ENCODE measurements at places on chromosomes 12 and 14.

DNA sequence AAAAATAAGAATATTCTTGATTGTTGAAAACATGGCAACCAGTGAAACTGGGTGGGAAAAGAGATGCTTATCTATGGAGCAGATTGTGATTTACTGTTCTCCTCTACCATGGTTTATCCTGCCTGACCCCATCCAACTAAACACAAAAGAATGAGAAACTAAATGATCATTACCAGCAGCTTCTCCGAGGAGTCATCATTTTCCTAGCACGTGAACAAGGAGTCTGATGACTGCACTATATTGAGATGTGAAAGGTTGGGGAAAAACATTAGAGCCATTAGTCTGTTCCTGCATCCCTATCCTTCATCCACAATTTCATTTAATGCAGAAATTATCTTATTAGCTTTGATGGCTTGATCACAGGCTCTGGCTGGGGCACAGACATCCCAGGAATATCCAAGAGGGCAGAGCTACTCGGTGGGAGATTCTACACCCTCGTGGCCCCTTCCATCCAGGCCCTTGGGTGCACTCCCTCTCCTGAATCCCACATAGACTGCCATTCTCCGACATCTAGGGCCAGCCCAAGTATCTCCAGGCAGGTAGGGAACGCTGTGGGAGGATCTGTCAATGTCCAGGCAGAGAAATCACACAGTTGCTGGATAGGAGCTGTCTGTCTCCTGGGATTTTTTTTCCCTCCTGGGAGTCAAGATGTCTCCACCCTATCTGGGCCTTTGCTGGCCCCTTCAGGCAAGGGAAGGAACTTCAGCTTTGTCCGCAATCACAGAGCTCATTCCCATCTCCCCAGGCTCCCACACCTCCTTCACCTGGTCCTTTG, 43.3 kb upstream of the DHRS4 start:
- peak; percentile 15 for DNase-seq

GRCh38 chr12:96236221-96236822, 42.1 kb downstream of the ELK3 start:
- no peak for DNase-seq

DNA sequence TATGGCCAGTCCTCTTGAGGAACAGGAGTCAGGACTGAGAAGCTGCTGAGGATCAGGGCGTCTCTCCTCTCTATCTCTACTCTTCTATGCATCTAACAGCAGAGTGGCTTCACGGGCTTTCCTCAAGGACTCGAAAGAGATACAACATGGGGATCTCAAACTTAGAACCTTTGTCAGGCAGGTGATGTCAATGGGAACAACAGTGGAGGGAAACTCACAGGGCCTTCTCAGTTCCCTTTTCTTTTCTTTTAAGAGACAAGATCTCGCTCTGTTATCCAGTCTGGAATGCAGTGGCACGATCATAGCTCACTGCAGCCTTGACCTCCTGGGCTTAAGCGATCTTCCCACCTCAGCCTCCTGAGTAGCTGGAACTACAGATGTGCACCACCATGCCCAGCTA, 127.6 kb downstream of the PTPN11 start:
- no peak for DNase-seq

DNA sequence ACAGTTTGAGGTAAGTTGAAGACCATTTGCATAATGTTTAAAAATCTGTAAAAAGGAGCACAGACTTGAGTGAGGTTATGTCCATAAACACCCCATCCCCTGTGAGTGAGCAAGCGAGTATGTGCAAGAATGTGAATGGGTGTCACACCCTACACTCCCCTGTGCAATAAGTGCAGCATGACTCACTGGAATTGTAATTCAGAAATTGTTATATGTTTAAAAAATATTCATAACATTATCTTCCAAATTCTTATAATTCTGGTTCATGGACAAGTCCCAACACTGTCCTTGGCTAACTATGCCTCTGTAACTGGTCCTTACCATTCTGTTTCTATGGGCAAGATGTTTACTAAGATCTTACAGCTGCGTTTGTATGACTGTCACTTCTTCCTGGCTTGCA, 207.8 kb upstream of the FAR2 start:
- no peak for DNase-seq

- no peak for DNase-seq
These were observed 40.1 kb downstream of the ZNF664 start for GRCh38 chr12:124013073-124013472.

DNA sequence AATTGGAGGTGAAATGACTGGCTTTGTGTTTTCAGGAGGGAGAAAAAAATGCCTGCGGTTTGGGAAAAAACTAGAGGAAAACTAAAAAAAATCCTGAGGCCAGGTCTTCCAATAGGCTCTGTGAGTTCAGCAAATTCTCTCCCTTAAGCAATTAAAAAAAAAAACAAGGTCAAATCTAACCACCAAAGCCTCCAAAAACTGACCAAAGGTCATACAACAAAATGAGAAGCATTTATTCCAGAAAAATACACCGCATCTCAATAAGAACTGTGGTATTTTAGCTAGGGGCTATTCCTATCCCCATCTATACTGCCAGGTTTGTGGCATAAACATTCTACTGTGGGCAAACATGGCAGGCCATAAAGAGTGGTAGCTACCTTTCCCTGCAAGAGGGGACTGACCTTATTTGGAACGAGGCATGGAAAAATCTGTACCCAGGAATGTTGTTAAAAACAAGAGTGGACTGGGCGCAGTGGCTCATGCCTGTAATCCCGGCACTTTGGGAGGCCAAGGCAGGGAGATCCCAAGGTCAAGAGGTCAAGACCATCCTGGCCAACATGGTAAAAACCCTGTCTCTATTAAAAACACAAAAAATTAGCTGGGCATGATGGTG, 60.0 kb downstream of the LRP6 start:
- DNase-seq, result no peak

GRCh38 chr12:121003650-121004049, 12.6 kb downstream of the C12orf43 start:
- DNase-seq, result no peak

DNA sequence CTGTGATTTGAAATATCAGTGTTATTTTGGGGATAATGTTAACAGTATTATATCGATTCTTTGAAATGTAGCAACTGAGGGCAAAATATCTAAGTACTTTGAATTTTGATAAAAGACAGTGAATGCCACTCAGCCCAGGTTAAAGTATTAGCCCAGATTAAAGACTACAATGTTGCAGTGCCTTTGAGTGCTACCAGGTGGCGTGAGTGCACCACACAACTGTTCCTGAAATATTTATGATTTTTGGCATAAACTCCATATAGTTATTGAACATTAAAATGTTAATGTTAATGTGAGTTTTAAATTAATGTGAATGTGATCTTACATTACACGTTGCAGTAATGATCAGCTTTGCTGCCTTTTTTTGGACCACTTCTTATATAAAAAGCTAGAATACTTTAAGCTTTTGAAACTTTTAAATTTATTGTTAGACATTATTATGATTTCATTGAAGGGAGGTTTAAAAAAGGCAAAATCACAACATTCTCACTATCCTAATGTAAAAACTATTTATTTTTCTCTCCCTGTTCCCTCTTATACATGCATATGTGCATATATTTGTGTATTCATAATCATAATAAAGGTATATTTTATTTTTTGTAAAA, 22.5 kb downstream of the MRPS35 start:
- DNase-seq, result peak; percentile 34

DNA sequence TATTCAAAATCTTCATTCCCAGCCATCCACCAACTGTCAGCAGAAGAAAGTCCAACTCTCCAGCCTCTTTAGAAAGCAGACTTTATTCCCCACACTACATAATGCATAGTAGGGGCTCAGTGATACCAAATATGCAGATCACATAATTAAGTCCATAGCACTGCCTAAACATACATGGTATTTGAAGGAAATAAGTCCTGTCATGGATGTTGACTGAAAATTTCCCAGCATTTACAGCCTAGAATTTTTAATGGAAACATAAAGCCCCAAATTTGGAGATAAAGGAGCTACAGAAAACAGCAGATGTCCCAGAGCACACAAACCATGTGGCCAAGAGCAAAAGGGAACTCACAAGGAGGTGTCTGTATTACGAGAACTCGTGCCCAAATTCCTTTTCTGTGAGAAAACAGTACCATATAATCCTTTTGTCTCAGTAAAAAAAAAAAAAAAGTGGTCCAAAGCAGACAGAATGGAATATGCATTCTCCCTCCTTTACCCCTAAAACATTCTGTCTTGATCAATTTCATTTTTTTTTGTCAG, 920.5 kb downstream of the NRXN3 start:
- no peak for DNase-seq

DNA sequence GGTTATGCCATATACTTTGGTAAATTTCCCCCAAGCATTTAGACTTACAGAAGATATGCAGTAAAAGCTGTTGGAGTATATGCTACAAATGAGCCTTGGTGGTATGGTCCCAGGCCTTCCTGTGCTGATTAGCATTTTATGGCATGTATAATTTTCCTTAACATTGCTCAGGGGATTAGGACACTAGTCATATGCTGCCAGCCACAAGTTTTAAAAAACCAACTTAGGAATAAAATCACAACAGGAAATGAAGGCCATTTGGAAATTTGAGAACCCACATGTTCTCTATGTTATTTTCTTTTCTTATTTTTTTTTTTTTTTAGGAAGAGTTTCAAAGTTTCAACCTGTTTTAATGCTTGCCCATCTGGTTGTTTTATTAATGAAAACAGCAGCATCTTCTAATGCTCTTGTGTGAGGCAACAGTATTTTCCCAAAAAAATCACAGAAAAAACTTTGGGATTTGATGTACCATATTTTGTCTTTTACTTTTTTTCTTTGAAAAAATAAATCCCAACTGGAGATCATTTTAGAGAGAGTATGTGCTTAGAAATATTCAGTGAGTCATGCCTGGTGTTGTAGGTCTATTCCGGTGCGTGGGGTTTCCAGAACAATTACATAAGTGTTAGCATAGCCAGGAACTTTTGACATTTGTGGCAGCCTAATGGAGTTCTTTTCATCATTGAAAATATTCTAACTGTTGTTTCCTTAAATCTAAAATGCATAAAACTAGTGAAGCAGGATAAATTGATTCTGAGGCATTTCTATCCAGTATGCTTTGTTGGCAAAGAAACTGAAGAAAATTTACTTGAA, 21.7 kb upstream of the DUSP6 start:
- no peak for DNase-seq

GRCh38 chr14:51651388-51652167, at the start of gene FRMD6:
TSS of gene FRMD6 (plus strand) at chr14:51651910. CDS start at chr14:51689837, 37,927 bp downstream.
- DNase-seq, result peak; percentile 80

DNA sequence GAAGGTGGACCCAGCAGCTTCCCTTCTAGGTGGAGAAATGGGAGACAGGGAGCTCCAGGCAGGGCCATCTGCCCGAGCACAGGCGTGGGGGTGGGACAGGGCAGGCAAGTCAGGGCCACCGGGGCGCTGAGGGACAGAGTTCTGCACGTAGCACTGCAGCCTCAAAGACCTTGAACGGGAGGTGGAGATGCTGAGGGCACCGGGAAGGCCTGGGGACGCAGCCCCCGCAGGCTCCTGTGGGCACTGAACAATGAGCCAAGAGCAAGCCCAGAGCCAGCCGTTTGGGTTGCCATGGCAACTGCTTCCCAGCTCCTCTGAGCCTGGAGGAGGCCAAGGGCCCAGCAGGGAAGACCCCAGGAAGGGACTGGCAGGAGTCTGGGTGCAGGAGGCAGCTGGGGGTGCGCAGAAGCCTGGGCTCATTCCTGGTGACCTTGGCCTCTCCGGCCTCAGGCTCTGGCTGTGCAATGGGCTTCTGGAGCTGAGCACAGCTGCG, 3.4 kb downstream of the LBHD2 start:
- no peak for DNase-seq

DNA sequence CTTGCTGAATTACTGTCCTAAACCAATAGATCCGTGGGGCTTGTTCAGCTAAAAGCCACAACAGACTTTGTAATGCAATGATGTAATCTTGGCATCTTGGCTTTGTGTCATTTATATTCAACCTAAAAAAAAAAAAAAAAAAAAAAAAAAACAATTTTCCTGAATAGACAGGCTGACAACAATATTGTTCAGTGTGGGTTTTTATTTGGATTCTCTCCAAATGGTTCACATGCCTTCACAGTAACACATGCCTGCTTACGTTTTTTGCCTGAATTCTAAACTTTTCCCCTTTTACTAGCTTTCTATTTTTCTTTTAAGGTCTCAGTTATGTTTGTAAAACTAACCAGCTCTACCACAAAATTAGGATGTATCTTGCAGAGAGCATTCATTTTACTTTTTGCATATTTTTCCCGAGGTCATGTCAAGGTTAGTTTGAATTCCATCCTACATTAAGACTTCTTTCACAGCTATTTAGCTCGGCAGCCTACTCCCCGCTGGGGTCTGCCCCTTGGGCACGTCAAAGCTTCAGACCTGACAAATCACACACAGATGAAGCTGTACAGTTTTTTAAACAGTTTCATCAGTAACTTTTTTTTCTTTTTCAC, 213.7 kb upstream of the NPAS3 start:
- no peak for DNase-seq

GRCh38 chr12:6292606-6293005, 17.9 kb upstream of the PLEKHG6 start:
- no peak for DNase-seq

DNA sequence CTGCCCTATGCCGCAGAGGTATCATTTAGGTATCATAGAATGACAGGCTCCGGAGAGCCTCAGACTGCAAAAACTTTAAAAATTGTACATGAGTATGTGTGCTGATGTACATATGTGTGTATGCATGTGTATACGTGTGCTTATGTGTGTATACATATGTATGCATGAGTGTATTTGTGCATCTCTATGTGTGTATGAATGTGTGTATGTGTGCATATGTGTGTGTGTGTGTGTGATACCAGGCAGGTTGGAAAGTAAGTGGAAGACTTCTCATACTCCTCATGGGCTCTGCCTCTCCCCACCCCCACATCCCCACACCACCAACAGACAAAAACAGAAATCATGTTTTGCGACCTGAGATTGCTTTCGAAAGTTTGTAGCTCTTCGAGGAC, 621 bp upstream of the TMEM117 start:
- DNase-seq, result no peak

GRCh38 chr12:74537126-74537706, 419 bp upstream of the ATXN7L3B start:
- peak; percentile 76 for DNase-seq

- DNase-seq, result no peak
These were observed 79.2 kb upstream of the BTG1 start for GRCh38 chr12:92224685-92225331.

DNA sequence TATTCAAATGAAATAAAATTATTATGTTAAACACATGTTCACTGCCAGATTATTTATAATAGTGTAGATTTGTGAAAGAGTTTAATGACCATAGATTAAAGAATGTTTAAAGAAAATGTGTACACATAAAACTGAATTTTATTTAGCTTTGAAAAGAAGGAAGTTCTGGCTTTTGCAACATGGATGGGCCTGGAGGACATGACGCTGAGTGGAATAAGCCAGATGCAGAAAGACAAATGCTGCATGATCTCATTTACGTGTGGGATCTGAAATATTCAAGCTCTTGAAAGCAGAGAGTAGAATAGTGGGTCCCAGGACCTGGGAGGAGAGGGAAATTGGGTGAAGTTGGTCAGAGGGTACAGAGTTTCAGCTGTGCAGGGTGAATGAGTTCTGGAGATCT, 1261.2 kb downstream of the TMEM121 start:
- DNase-seq, result no peak

Data from NCI-H2081 (cell line).